ENCODE measurements at places on chromosomes 12 and 14.
A peak's percentile ranks its signal among the peaks of the same experiment; 100 is the strongest.

GRCh38 chr14:89720741-89721729 is 233.5 kb downstream of the EFCAB11 start:
- DNase-seq: peak; percentile 71

- no peak for DNase-seq
Observed at GRCh38 chr12:59383079-59383822, 212.6 kb upstream of the SLC16A7 start.

DNA sequence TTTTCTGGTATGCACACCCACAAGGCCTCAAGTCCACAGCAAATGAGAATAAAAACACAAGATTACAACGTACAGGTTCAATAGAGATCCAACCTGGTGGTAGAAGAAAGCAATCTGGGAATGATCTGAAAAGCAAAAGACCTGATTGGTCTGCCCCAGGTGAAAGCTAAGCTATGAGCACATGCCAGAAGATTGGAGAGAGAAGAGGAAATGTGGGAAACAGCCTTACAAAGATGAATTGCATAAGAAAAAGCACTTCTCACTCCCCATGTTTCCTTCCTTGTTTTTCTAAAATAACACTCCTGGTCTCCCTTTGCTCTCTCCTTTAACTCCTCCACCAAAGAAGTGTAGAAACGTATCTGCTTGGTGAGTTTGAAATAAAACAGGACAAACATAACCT is 77.3 kb upstream of the ANO6 start:
- DNase-seq: no peak

DNA sequence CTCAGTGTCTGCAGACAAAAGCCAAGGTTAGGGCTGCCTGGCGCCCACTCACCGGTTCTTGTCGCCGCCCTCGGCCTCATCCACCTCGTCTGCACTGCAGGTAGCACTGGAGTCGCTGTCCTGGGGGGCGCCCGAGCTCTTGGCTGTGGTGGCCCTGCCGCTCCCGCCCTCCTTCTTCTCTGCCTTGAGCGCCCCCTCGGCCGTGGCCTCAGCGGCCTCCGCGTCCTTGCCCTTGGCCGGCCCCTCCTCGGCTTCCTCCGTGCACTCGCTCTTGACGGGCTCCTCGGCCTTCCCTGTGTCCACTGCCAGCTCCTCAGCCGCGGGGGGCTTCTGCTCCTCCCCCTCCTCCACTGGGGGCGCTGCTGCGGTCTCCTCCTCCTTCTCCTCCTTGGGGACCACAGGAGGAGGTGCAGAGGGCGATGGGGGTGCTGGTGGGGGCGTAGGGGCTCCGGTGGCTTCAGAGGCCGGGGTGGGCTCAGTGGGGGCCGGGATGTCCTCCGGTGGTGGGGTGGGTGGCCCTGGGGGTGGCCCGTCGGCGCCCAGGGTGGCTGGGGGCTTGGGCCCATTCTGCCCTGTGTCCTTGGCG is 77.2 kb downstream of the RFLNA start:
- no peak for DNase-seq

DNA sequence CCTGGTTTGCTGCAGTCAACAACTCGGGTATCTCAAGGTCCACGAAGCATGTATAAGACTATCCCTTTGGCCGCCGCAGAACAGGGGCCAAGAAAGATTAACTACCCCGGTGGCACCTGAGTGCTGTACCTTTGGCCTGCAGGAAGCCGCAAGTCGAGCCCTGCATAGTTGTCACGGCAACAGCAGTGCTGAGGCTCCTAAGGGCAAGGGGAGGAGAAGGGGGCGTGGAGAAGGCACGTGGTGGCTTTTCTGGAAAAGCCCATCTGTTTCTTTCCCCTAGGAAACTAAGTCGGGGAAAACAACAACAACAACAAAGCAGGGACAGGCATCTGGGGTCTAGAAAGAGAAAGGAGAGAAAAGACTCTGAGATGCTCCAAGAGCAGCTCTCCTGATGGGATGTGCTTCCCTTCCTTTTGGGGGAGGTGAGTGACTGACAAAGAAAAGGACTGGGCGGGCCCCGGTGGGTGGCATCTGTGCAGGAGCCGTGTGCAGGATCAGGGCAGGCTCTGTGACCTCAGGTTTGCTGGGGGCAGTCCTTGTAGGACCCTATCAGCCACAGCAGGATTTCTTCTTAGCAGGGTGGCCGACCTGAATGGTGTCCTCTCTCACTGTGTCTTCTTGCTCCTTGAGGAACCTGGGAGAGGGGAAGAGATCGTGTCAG is 123.9 kb downstream of the PRMT8 start:
- no peak for DNase-seq

DNA sequence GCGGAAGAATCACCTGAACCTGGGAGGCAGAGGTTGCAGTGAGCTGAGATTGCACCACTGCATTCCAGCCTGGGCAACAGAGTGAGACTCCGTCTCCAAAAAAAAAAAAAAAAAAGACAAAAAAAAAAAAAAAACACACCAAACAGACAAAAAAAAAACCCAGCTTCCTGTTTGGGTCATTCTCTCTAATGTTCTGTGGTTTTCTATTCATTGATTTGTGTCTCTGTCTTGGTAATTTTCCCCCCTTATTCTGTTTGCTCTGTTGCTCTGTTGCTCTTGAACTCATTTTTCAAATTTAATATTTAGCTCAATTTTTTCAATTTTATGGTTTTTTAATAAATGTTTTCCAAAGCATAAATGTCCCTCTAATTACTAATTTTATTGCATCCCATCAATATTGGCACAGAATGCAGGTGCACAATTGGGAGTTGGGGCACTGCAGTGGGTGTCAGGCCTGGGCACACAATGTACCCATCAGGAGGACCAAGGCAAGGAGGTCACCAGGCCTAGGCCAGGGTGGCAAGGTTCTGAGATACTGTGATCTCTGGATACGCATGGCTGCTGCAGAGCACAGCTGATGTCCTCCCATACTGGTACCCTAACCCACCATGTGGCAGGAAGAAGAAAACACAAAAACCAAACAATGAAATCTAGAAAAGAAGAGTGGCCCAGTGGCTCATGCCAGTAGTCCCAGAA is 8.0 kb upstream of the GNPTAB start:
- no peak for DNase-seq

- peak; percentile 67 for DNase-seq
Observed at GRCh38 chr14:72739446-72740405, 154.2 kb downstream of the DPF3 start.

DNA sequence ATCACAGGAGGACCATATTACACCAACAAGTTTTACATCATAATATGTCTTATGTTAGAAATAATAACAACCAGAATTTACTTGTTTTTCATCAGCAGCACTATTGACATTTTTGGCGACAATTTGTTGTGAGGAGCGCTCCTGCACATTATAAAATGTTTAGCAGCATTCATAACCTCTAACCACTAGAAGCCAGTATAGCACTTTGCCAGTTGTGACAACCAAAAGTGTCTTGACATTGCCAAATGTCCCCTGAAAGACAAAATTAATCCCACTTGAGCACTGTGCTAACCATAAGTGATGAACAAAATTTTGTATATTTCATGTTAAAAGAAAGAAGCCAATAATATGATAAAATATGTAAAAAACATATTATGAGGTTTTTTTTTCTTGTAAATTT is 356.9 kb upstream of the LMO3 start:
- no peak for DNase-seq

DNA sequence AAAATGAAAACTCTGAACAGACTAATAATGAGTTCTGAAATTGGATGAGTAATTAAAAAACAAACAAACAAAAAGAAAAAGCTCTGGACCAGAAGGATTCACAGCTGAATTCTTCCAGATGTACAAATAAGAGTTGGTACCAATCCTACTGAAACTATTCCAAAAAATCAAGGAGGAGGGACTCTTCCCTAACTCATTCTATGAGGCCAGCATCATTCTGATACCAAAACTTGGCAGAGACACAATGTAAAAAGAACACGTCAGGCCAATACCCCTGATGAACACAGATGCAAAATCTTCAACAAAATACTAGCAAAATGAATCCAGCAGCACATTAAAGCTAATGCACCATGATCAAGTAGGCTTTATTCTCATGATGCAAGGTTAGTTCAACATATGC is 183.9 kb upstream of the CNOT2 start:
- no peak for DNase-seq

DNA sequence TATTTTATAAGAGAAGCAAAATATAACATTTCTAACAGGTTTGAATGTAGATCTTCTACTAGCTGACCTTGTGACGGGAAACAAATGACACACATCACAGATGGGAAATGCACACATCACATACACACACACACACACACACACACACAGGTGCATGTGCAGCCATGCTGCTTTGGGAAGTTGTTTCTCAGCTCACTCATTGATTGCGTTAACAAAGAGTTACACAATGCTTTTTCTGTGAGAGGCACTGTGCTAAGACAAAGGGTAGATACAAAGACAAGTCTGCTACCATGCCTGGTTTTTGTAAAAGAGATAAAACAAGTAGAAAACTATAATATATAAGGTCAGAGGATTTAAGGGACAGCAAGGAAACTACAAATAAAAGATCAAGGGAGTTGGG is 1.3 kb upstream of the NR1H4 start:
- no peak for DNase-seq

DNA sequence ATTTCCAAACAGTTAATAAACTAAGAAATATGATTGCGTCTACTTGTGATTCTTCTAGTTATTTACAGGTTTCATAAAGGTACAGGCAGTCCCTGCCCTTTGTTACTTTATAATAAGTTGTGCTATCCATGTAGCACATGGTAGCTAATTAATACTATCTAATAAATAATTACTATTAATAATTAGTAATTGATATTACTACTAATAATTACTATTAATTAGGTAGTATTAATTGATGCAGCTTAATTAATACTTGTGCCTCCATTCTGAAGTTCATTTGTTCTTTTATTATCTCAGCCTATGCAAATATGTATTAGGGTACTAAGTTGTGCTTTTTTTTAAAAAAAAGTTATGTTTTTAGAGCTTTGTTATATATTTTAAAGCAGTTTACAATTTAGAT is 92.3 kb upstream of the TRHDE start:
- DNase-seq: no peak

GRCh38 chr14:54837508-54838149 is 65.0 kb downstream of the GCH1 start:
- no peak for DNase-seq

DNA sequence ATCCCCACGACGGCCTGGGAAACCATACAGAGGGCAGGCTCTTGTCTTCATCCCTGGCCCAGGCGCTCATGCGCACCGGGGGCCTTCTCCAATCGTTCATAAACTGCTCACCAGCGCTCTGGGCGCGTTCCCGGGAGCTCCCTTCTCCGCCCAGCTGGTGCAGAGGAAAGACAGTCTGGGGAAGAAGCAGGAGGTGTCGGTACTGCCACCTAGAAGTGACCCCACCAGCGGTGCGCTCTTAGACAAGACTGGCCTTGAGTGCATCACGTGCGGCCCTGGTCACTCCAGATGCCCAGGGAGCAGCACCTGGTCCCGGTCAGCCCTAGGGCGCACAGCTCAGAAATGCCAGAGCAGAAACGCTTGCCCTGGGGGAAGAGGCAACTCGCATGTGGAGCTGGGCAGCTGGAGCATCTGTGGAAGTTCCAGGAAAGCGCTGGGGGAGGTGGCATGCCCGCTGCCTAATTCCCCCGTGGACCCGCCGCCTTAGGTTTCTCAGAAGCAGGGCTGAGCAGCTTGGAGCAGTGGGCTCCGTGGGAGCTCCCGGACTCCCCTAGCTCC is 2.5 kb downstream of the GSC start:
- DNase-seq: no peak

- DNase-seq: no peak
Observed at GRCh38 chr12:15544589-15544988, 222.3 kb downstream of the PTPRO start.

- DNase-seq: no peak
Observed at GRCh38 chr14:51552275-51552674, 99.4 kb upstream of the FRMD6 start.

DNA sequence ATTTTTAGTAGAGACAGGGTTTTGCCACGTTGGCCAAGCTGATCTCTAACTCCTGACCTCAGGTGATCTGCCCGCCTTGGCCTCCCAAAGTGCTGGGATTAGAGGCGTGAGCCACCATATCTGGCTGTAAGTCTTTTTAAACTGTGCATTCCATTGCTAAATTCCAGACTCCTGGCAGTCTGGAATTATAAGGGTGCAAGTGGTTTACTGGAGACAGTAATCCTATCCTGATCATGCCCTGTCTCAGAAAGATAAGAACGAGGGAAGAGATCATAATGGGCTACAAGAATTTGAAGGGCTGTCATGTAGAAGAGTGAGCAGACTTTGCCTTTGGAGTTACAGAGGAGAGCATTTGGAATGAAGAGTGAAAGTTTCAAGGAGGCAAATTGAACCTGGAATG is 6.8 kb upstream of the SLC4A8 start:
- DNase-seq: no peak

GRCh38 chr14:23523229-23524016 is 28.1 kb downstream of the ZFHX2 start:
- DNase-seq: no peak

DNA sequence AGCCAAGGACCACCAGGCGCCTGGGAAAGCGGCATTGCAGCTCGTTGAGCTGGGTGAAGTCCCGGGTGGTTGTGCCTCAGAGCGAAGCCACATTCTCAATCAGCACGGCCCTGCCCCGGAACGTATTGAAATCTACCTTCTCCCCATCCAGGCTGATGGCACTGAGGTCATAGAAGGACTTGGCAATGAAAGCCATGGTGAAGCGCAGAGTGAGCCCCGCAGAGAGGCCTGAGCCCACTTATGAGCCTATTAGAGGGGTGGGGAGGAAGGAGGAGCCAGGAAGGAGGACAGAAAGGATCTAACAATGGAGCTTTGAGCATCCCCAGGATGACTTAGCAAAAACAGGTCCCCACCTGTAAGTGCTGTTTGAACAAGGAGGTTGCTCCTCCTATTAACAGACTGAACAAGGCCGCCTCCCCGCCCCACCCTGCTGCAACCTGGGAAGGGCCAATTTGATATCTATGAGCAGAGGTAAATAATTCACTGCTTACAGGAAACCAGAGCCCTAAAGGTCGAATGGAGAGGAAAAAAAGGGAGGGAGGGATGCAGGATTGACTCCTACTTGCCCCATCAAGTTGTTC is at the start of gene GPX2:
TSS of gene GPX2 (minus strand) at position 215 of the 581 bp plus-strand sequence. CDS start at position 196, 19 bp downstream.
- DNase-seq: no peak

GRCh38 chr12:57441846-57442427 is 7.4 kb downstream of the INHBC start:
- no peak for DNase-seq

GRCh38 chr14:40113671-40114070 is 681.4 kb upstream of the FBXO33 start:
- DNase-seq: no peak

DNA sequence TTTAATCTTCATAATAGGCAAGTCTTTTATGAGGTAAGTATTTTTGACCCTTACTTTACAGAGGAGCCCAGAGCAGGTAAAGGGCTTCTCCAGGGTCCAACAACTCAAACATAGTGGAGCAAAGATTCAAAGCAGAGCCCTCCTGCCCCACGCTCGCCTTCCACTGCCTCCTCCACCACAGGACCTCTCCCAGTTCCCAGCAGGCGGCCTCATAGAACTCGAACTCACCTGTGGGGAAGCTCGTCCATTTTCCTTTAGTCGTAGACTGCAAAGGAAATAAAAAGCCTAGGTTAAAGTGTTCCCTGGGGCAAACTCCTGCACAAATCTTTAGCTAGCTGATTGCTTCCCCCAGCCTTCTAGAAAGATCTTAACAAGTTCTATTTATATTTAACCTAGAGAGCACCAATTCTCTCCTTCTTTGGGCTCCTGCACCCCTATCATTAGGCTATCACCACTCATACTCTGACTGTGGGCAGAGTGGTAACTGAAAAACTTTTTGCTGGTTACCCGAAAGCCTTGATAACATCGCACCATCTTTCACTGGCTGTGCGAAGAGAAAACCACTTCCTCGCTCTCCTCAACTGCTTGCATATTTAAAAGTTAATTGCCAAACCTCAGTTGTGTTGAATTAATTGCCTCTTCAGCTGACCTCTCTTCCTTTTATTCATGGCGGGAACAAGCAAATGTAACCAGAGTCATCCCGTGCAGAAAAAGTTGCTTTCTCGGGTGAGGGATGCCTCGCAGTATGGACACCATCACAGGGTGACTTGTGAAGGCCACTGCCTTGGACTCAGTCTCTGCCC is 299.6 kb downstream of the DPF3 start:
- DNase-seq: no peak

All from vagina (tissue), 2 donors.